Activated CD8-positive, alpha-beta T cell treated with anti-CD3 and anti-CD28 coated beads, Interleukin-2, amount 10 ng/mL, durations not matched to agents 7 days and 5 days (primary cell): ENCODE measurements at places on chromosomes 16 and 17. TPM values are rescaled to one million over a fixed set of nuclear protein-coding genes. Genes with fewer than 3 reads are reported as not detected.

IRF8 gene
- total RNA-seq = 22.9 TPM

BCAS3 gene
- 16.3 TPM for total RNA-seq

DNA sequence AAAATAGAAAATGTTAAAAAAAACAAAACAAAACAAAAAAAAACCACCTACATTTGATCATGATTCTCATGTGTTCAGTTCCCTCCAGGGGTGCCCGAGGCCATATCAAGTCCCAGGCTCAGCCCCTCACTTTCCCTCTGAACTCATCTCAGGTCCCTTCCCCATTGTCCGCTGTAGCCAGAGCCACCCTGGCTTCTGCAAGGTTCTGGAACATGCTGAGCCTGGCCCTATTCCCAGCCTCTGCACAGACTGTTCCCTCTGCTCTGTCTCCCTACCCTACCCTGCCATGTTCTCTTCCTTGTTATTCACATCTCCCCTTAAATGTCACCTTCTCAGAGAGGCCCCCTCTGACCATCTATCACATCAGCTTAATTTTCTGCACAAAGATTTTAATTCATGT lies 46.9 kb downstream of the TK2 start:
- H3K36me3 ChIP-seq = no peaks in the 10 kb centered on the region
- no peak overlapping the region for H3K27ac ChIP-seq
- H3K27me3 ChIP-seq = peaks cover 6% of the 10 kb centered on the region
- DNase-seq = peak; percentile 12
- no peaks in the 10 kb centered on the region for H3K4me1 ChIP-seq
- no peak overlapping the region for H3K4me3 ChIP-seq

DNA sequence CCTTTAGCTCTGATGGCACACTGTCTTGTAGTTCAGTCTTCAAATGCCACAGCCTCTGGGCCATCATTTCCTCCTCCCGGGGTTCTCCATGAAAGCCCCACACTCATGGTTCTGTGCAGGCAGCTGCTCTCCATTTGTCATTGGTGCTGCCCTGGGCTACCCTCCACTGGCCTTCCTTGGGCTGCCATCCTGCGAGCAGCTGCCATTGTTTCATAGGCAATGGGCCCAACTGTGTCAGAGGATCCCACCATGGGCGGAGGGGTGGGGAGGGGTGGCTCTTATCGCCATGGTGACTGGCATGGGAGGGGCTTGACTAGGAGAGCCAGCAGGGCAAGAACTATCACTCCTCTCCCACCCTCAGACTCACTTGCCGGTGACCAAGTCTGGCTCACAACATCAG lies 38.6 kb upstream of the BRD7 start:
- H3K36me3 ChIP-seq = no peaks in the 10 kb centered on the region
- no peaks in the 10 kb centered on the region for H3K27me3 ChIP-seq
- DNase-seq = no peak
- no peak overlapping the region for H3K4me3 ChIP-seq
- no peaks in the 10 kb centered on the region for H3K4me1 ChIP-seq
- no peak overlapping the region for H3K27ac ChIP-seq

DNA sequence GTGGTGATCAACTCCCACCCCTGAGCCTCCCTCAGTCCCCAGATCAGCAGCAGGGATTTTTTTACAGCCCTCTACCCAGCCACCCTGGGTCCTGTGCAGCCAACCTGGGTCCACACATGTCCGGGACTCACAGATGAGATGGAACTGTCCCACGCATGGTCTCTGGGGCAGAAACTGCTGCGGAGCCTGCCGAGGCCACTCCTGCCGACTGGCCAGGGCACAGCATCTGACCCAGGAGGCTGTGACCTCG lies 48.0 kb upstream of the ZCCHC14 start:
- DNase-seq = no peak
- H3K36me3 ChIP-seq = no peaks in the 10 kb centered on the region
- peaks cover 19% of the 10 kb centered on the region for H3K27me3 ChIP-seq
- no peak overlapping the region for H3K4me3 ChIP-seq
- H3K27ac ChIP-seq = no peak overlapping the region

DNA sequence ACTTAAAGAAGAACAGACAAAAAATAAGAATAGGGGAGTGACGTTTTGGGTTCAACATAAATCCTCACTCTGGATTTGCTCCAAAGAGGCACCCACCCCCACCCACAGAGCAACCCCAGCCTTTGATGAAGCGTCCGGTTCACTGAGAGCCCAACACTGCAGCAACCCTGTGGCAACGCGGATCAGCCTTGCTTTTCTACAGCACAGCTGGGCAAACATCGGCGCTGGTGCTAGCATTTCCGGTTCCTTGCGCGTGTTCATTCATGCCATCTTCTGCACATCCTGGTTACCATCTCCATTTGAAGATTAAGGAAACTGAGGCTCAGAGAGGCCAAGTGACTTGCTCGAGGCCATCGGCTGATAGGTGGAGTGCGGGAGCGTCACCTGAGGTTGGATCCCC lies 8.7 kb upstream of the GINS2 start:
- no peak overlapping the region for H3K27ac ChIP-seq
- H3K36me3 ChIP-seq = no peaks in the 10 kb centered on the region
- no peaks in the 10 kb centered on the region for H3K4me1 ChIP-seq
- no peak for DNase-seq
- no peak overlapping the region for H3K4me3 ChIP-seq
